ENCODE measurements at places on chromosomes 6 and 20. TPM values are rescaled to one million over a fixed set of nuclear protein-coding genes. Genes with fewer than 3 reads are reported as not detected.

GRCh38 chr6:106244931-106245330, 80.6 kb downstream of the ATG5 start:
- no peaks in the 10 kb centered on the region for H3K27me3 ChIP-seq
- no peak overlapping the region for H3K4me3 ChIP-seq
- no peak for DNase-seq
- no peaks in the 10 kb centered on the region for H3K4me1 ChIP-seq
- H3K27ac ChIP-seq = no peak overlapping the region
- H3K36me3 ChIP-seq = peaks cover 12% of the 10 kb centered on the region

DNA sequence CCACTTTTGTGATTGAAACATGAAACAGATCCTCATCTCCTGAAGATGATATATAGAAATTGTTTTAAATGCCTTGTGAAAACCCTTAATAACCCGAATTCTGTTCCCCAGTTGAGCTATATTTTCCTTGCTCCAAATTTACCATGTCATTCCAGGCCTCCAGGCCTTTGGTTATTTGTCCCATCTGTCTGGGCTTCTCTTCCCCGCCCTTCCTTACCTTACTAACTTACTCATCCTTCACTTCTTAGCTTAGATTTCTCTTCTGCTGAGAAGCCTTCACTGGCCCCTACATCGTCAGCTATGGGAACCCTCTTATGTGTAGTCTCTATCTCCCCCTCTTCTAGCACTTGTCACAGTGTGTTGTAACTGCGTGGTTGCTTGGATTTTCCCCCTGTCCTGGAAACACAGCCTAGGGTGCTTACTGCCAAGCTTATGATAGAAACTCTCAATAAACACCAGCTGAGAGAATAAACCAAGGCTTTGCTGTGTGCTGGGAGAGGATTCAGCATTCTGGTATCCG, 68.6 kb downstream of the SGK1 start:
- DNase-seq = no peak
- H3K27me3 ChIP-seq = peaks cover 14% of the 10 kb centered on the region
- H3K36me3 ChIP-seq = no peaks in the 10 kb centered on the region
- no peak overlapping the region for H3K27ac ChIP-seq

DNA sequence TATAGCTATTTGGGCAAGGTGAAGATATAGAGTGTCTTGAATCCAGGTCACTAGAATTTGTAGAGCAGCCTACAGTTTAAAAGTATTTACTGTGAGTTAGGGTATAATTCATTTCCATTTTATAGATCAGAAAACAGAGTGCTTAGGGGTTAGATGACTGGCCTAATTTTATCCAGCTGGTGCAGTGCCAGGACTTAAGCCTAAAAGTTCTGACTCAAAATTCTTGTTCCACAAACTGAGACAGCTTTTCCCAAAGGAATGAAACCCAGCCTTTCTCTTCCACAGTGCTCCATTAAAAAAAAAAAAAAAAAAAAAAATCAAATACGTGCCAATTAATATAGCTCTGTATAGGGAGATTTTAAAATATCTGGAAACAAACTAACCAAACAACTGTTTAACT, 441.0 kb upstream of the MARCKS start:
- no peaks in the 10 kb centered on the region for H3K36me3 ChIP-seq
- H3K4me3 ChIP-seq = no peak overlapping the region
- peaks cover 9% of the 10 kb centered on the region for H3K4me1 ChIP-seq
- no peaks in the 10 kb centered on the region for H3K27me3 ChIP-seq
- no peak overlapping the region for H3K27ac ChIP-seq
- no peak for DNase-seq

The HCRTR2 gene
- not detected for total RNA-seq

DNA sequence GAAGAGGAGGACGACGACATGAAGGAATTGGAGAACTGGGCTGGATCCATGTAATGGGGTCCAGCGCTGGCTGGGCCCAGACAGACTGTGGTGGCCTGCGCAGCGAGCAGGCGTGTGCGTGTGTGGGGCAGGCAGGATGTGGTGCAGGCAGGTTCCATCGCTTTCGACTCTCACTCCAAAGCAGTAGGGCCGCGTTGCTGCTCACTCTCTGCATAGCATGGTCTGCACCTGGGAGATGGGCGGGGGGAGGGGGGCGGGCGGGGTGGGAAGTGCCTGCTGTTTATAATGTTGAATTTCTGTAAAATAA, 42.3 kb downstream of the CHMP4B start:
- H3K36me3 ChIP-seq = peaks cover 36% of the 10 kb centered on the region
- no peak overlapping the region for H3K27ac ChIP-seq
- H3K27me3 ChIP-seq = no peaks in the 10 kb centered on the region
- H3K4me1 ChIP-seq = no peaks in the 10 kb centered on the region
- no peak overlapping the region for H3K4me3 ChIP-seq
- DNase-seq = no peak

DNA sequence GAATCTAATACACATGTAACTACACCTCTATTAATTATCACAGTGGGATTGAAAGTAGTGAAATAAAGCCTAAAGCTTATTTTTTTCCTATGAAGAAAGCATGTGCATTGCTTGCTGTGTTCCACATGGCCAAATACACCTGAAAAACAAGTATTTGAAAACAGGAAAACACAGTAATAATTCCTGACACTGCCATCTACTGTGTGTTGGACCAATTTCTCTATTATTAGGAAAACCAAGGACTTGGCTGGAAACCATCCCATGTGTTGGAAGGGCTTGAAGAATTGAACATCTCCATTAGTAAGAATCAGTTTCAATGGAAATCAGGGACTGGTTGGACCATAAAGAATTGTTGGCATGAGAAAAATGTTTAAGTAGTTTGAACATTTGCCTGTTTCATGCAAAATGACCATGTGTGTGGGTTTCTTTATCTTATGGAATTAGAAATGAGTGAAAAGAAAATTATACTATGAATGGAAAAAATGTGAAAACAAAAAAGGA, 124.1 kb downstream of the PHF3 start:
- no peak overlapping the region for H3K4me3 ChIP-seq
- H3K4me1 ChIP-seq = no peaks in the 10 kb centered on the region
- peaks cover 7% of the 10 kb centered on the region for H3K36me3 ChIP-seq
- no peak for DNase-seq

The PSORS1C2 gene
- not detected for total RNA-seq

DNA sequence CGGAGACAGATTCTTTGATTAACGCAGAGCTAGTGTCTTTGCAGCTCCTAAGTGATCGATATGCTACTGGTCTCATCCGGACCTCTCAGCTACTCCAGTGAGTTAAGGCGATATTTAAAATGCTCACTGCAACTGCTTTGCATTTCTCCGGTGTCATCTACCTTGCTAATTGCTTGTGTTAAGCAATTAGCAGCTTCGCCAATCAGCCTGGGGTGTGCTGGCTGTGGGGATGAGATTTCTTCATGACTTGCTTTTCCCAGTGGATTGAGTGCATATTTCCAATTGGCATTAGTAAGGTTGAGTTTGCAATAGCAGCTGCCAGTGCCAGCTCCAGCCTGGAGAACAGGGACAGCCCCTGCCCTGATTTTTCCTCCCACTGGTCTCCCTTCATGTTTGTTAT, 18.0 kb upstream of the GGTLC1 start:
- H3K36me3 ChIP-seq = no peaks in the 10 kb centered on the region
- H3K4me3 ChIP-seq = no peak overlapping the region
- H3K4me1 ChIP-seq = peaks cover 3% of the 10 kb centered on the region
- H3K27me3 ChIP-seq = peaks cover 9% of the 10 kb centered on the region
